Activated CD4-positive, alpha-beta memory T cell treated with anti-CD3 and anti-CD28 coated beads for 36 hours (primary cell): ENCODE measurements at places on chromosomes 4 and X.
A peak's percentile ranks its signal among the peaks of the same experiment; 100 is the strongest.

DNA sequence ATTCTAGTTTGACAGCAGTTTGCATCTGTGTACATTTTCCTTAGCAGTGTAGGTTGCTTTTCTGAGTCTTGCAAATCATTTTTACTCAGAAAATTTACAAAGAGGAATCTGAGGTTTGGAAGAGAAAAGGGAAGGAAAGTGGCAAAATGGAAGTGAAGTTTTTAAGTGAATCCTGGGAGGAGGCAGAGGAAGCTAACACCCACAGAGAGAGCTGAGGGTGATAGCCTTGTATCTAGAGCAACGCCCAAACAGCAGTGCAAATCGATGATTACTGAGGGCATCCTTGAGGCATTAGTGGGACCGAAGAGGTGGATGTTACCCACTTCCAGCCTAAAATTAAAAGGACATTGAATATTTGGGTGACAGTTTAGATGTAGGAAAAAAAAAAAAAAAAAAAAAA, 31.8 kb downstream of the KLF3 start:
- no peaks in the 10 kb centered on the region for H3K27me3 ChIP-seq
- no peak overlapping the region for H3K4me3 ChIP-seq
- peaks cover 6% of the 10 kb centered on the region for H3K4me1 ChIP-seq

DNA sequence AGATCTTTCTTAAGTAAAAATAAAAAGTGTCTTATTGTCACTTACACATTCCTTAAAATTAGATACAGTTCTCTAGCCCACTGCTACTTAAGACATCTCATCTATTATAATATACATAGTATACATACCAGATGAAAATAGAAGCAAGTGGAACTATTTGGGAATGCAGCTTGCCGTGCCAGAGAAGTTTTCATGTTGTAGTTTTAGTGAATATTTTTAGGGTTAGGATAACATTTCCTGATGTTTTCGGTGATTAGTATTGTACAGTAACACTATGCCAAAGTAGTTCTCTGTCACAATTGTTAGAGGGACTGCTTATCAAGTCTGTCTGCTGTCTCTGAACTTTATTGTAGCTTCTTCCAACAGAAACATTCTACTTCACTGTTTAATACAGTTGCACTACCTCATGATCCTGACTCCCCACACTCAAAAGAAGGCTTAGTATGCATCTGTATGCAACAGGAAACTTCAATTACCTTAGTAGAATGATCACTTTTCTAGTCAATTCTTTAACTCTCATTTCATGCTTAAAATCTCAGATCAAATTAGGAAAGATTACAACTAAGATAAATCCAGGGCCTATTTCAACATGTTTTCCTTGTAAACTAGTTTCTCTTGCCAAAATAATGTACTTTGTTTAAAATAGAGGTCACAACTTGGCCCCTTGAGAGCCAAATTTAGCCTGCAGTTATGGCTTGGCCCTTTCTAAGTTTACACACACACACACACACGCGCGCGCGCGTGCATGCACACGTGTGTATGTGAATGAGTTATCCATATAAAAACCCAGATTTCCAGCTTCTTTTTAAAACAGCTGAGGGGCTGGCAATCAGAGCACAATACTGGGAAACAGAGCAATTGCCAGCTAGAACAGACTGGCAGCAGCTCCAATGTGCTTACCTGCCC, 42.3 kb upstream of the SRPX start:
- no peaks in the 10 kb centered on the region for H3K36me3 ChIP-seq
- no peak for DNase-seq
- H3K27me3 ChIP-seq: no peaks in the 10 kb centered on the region
- H3K4me3 ChIP-seq: no peak overlapping the region
- H3K27ac ChIP-seq: no peak overlapping the region
- H3K4me1 ChIP-seq: no peaks in the 10 kb centered on the region

- H3K27ac ChIP-seq: no peak overlapping the region
- H3K4me1 ChIP-seq: no peaks in the 10 kb centered on the region
- no peak overlapping the region for H3K4me3 ChIP-seq
- H3K27me3 ChIP-seq: no peaks in the 10 kb centered on the region
- no peak for DNase-seq
Observed at GRCh38 chrX:134502686-134503085, 42.7 kb downstream of the HPRT1 start.

DNA sequence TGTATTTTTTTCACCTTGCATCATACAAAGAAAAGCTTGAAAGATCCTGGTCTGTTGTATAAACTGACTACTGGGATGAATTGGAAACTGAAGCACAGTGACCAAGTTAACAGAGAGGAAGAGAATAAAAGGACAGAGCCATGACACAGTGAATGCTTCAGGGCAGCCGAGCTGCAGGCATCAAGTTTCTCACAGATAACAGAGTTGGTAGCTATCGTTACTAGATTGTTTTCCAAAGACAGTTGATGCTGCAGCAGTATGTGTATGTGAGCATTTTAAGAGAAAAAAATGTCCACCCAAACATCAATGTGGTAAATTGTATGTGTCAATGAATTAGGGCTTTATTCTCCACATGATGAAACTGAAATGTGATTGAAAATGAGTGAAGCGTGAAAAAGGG, 1032.7 kb downstream of the ADGRL3 start:
- no peaks in the 10 kb centered on the region for H3K27me3 ChIP-seq
- H3K27ac ChIP-seq: no peak overlapping the region
- no peaks in the 10 kb centered on the region for H3K4me1 ChIP-seq
- no peak for DNase-seq
- H3K4me3 ChIP-seq: no peak overlapping the region

DNA sequence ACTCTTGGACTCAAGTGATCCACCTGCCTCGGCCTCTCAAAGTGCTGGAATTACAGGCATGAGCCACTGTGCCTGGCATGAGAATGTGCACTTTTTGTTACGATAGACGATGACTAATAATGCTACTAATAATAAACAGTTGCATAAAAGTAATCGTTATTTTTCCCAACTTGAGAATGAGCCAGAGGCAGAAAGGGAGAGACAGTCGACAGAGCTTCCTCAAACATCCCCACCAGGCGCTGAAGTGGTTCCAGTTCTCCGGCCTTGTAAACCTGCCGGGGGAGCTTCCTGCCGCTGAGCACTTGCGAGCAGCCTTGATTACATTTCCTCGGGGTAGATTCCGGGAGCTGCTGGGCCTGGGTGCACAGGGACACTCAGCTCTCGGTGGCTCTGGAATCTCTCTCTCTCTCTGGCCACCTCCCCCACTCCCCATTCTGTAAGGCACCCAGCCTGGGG, 8.9 kb upstream of the HTRA3 start:
- no peak for DNase-seq
- no peak overlapping the region for H3K4me3 ChIP-seq
- no peak overlapping the region for H3K27ac ChIP-seq
- H3K36me3 ChIP-seq: no peaks in the 10 kb centered on the region

DNA sequence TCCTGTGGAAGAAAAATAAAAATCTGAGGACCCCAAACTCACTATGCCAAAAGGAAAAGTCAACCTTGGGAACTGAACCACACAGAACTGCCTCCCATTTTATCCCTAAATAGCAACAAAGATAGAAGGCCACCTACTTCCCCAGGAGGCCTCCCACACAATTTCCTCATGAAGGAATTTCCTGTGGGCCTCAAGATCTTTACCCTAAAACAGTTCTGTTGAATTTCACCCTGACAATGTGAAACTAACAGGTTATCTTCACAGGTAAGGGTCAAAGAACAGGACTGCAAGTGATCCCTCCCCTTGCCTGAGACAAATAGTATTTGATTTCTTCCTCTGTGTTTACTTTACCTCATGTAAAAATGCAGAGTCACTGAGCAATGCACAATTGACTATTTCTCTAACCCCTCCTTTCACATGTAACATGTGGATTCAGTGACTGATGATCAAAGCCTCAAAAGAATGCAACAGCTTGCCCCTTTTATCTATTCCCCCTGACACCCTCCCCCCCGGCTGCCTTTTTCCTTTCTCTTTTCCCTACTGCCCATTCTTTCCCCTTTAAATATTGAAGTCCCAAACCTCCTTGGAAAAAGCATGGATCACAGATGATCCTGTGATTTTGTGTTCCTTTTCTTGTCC, 33.3 kb downstream of the MEPE start:
- H3K4me1 ChIP-seq: no peaks in the 10 kb centered on the region
- H3K27ac ChIP-seq: no peak overlapping the region
- H3K36me3 ChIP-seq: no peaks in the 10 kb centered on the region

DNA sequence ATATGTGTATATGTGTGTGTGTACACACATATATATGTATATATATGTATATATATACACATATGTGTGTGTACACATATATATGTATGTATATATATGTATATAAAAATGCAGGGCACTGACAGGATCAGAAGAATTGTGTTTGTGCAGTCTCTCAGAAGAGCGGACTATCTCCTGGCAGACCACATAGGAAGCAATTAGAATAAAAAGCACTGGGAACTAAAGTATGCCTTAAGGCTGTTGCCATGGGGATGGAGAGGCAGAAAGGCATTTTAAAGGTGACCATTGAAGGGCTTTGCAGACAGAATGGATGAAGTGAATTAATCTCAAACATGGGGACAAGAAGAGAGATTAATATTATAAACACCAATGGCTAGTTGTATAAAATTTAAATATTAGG, 33.7 kb upstream of the USP51 start:
- no peaks in the 10 kb centered on the region for H3K36me3 ChIP-seq
- H3K4me3 ChIP-seq: no peak overlapping the region
- no peaks in the 10 kb centered on the region for H3K4me1 ChIP-seq
- no peak for DNase-seq

GRCh38 chr4:23384741-23385140, 505.1 kb downstream of the PPARGC1A start:
- H3K4me1 ChIP-seq: no peaks in the 10 kb centered on the region
- no peak overlapping the region for H3K4me3 ChIP-seq
- H3K27me3 ChIP-seq: no peaks in the 10 kb centered on the region
- no peak overlapping the region for H3K27ac ChIP-seq
- DNase-seq: no peak

DNA sequence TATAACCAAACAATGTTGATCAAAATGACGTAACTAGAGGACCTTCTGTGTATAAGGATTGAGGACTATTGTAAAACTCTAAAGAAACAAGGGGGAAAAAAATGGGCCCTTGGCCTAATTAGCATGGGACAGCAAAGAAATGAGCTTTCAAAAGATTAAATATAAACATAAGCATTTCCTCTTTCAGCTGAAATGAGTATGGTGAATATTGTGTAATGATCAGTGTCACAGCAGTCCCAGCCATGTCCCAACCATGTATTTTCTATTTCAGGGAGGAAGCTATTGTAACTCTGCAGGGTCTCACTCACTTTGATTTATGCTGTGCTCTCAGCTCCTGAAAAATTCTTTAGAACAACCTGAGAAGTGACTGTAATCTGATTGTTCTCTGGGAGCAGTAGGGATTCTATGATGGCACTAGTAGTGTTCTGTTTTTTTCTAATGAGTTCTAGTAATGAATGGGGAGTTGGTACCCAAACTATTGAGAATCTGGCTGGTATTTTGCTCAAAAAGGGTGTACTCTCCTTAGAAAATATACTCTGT, 25.8 kb downstream of the ANXA10 start:
- no peaks in the 10 kb centered on the region for H3K36me3 ChIP-seq
- H3K27ac ChIP-seq: no peak overlapping the region
- peaks cover 2% of the 10 kb centered on the region for H3K27me3 ChIP-seq

DNA sequence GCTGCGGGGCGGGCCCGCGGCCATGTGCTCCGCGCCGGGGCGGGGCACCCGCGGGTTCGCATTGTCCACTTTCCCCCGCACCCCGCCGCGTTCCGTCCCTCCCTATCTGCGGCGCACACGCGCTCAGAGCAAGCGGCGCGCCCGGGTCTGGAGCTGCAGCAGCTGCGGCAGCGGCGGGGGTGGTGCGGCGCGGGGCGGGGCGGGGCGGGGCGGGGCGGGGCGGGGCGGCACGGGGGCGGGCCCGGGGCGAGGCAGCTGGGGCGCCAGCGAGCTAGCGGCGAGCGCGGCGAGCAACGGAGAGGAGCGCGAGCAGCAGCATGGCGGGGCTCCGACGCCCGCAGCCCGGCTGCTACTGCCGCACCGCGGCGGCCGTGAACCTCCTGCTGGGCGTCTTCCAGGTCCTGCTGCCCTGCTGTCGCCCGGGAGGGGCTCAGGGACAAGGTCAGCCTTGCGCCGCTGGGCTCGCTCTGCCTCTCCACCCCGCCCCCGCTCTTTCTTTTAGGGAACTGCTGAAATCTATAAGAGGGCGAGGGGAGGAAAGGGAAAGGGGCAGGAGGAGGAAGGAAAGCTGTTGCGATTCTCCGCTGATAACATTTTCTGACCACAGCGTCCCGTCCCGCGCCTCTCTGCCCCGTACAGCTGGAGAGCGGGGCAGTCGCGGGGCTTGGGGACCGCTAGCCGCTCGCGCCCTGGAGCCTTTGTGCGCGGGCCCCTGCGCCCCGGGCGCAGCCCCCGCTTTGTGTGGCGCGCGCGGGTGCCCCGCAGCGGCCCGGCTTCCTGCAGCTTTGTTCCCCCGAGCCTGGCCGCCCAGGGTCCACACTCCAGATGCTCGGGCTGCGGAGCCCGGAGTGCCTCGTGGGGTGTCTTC, at the start of gene TMEM131L:
Gene TMEM131L, plus strand, starts transcription at position 280 of the 868 bp plus-strand sequence. Its CDS starts 38 bp downstream, at position 318.
- peak within 1 kb of the TSS; percentile 93 for H3K4me3 ChIP-seq
- DNase-seq: peak; percentile 78
- peaks cover 23% of the 10 kb centered on the region for H3K36me3 ChIP-seq
- peaks cover 1% of the 10 kb centered on the region for H3K27me3 ChIP-seq

DNA sequence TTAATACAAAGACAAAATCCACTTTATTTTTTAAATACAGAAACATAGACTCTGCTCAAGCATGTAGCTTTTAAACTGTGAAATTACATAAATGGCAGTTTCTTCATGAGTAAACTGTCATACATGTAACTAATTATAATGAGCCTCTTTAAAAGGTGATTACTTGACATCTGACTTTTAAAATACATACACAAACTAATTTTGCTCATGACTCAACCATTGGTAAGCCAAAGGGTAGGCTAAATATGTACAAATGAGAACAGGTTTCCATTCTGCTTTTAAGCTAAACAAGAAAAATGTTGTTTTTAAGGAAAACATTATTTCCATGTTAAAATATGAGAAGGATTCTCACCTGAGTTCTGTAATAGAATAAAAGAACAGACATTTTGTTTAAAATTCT, 27.9 kb downstream of the CAMK2D start:
- H3K4me3 ChIP-seq: no peak overlapping the region
- no peaks in the 10 kb centered on the region for H3K27me3 ChIP-seq
- H3K4me1 ChIP-seq: peaks cover 57% of the 10 kb centered on the region
- peaks cover 30% of the 10 kb centered on the region for H3K36me3 ChIP-seq
- H3K27ac ChIP-seq: no peak overlapping the region
- DNase-seq: no peak

DNA sequence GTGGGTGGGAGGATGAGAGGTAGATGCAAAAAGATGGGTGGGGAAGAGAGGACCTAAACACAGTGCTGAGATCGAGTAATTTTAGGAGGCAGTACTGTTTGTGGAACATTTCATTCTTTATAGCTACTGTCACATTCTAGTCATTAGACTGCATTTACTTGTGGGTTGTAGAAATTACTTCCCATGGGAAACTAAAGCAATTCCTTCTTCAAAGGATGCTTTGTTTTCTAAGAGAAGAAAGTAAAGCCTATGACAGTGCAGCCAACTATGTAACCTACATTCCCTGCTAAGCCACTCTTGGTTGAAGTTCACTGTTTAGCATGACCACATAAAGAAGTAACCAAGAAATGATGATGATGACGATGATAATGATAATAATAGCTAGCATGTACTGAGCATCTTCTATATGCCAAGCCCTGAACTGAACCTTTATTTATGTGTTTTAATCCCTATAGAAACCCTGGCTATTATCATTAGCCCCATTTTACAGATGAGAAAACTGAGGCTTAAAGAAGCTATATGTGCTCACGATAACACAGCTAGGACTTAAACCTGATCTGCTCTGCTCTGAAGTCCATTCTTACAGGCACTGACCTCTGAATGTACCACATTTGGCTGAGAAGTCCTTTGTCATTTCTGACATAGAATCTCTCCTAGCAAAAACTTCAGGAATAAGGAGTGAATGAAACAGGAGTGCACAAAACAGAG, 114.5 kb upstream of the KIT start:
- peaks cover 2% of the 10 kb centered on the region for H3K27me3 ChIP-seq
- no peak overlapping the region for H3K4me3 ChIP-seq
- DNase-seq: no peak
- no peak overlapping the region for H3K27ac ChIP-seq
